ENCODE measurements at places on chromosomes 4 and X.

- no peak for DNase-seq
Observed at GRCh38 chr4:6520978-6521377, 48.6 kb upstream of the PPP2R2C start.

- no peak for DNase-seq
Observed at GRCh38 chr4:100257567-100257966, 67.3 kb upstream of the DDIT4L start.

DNA sequence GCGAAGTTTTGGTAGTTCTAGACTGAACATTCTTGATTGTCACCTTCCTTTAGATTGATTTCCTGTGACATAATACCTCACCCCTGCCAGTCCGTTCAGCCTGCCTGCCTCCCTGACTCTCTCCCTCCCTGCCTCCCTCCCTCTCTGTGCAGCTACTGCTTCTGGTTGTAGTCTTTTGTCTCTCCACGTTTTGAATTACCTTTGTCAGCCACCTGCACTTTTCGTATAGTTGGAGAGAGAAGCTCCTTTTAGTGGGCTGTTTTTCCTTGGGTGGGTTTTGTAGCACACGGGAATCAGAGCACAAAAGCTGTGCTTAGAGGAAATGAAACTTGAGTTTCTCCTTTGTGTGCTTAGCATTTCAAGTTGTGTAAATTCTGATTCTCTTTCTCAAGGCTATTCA is 32.6 kb upstream of the MSMO1 start:
- peak; percentile 53 for DNase-seq

GRCh38 chr4:57043347-57044251 is 64.9 kb downstream of the POLR2B start:
- DNase-seq, result no peak

DNA sequence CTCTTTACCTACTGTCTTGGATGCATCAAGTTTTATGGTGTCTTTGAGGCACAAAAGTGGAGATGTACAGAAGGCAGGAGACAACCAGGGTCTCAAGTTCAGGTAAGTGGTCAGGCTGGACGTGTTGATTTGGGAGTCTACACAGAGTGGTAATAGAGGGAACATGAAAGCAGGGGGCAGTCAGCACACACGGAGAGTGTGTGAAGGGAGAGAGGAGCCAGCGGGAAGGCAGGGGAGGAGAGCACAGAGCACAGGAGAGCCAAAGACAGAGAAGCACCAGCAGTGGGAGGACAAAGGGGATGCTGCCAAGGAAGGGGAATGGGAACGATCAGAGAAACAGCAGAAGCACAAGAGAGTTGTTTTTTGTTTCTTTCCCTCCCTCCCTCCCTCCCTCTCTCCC is 32.9 kb downstream of the TMEM150C start:
- no peak for DNase-seq

DNA sequence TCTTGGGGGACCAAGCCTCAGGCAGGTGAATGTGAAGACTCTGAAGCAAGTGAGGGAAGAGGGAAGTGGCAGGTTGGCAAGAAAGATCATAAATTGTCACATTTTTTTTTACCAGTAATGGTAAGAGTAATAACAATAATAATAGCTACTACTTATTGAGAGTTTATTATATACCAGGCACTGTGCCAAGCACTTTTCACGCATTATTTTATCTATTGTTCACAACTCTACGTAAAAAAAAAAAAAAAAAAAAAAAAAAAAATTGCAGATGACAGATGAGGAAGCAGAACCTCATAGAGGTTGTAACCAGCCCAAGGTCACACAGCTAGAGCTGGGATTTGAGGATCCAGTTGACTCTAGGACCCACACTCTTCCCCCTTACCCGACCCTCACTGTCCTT is 40.9 kb downstream of the TSC22D3 start:
- no peak for DNase-seq
